Activated naive CD8-positive, alpha-beta T cell treated with anti-CD3 and anti-CD28 coated beads, Interleukin-2, amount 10 ng/mL, durations not matched to agents 7 days and 5 days (primary cell): ENCODE measurements at places on chromosomes 6 and 20. TPM values are rescaled to one million over a fixed set of nuclear protein-coding genes. Genes with fewer than 3 reads are reported as not detected.

DNA sequence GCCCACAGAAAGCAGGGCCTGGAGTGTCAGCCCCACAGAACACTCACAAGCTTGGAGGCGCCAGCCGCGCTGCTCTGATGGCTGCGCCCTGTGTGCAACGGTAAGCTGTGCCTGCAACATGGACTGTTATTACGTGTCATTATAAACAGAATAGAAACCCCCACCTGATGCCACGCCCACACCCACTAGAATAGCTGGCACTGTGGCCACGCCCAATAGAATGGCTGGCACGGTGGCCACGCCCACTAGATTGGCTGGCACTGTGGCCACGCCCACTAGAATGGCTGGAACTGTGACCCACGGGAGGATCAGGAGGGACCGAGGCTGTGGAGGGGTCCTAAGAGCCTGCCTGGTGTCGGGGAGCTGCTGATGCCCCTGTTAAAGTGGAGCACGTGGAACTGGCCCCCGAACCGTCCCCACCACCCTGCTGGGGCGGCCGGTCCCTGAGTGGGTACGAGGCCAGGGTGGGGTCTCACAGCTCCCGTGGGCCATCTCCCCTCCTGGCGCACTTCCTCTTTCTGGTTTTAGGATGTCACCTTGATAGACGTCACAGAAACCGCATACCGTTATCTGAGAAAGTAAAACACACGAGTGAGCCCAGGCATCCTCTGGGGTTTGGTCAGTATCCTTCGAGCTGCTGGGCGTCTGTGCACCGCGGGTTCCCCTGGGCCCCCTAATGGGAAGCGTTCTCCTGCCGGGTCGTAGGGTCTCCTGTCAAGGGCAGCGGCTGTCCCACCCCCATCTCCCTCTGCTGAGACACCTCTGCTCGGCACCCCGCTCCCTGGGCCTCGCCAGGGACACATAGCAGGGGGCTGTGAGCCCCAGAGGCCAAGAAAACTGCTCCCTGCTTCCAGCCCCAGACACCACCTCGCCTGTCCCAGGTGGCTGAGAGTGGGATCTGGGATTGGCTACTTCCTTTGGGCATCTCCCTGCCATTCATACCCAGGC, 25.4 kb downstream of the SLC17A9 start:
- peak overlapping the region; percentile 19 for H3K4me3 ChIP-seq
- H3K27ac ChIP-seq = peak overlapping the region; percentile 21
- H3K36me3 ChIP-seq = no peaks in the 10 kb centered on the region
- peak; percentile 53 for DNase-seq
- peaks cover 61% of the 10 kb centered on the region for H3K27me3 ChIP-seq
- peaks cover 28% of the 10 kb centered on the region for H3K4me1 ChIP-seq

DNA sequence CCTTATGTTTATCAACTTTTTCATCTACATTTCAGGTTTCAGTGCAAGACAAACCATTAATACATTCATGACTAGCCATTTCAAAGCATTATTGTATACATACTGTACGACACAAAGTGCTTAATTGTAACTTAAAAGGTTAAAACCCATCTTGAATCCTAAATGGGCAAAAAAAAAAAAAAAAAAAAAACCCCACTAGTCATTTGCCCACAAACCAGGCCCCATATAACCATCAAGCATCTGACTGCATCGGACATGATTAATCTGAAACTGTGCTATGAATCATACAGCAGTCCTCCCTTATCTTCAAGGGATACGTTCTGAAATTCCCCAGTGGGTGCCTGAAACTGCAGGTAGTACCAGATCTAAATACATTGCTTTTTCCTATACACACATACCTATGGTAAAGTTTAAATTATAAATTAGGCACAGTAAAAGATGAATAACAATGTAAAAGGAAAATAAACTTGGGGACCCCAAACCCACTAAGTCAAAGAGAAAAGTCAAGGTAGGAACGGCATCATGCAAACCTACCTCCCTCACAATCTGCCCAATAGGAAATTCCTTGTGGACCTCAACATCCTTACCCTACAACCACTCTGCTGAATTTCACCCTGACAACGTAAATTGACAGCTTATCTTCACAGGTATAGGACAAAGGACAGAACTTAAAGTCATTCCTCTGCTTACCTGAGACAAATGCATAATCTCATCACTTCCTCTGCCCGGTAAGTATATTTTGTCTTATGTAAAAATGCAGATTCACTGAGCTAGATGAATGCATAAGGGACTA, 14.3 kb downstream of the B4GALT5 start:
- H3K27ac ChIP-seq = no peak overlapping the region
- no peak overlapping the region for H3K4me3 ChIP-seq
- peaks cover 36% of the 10 kb centered on the region for H3K4me1 ChIP-seq

NPEPL1 gene
- total RNA-seq = 41.3 TPM

NMBR gene
- not detected for total RNA-seq

OR2H1 gene
- total RNA-seq = not detected

GRCh38 chr6:155765275-155766194, 309.9 kb upstream of the NOX3 start:
- no peak overlapping the region for H3K4me3 ChIP-seq
- DNase-seq = no peak
- no peaks in the 10 kb centered on the region for H3K4me1 ChIP-seq
- no peaks in the 10 kb centered on the region for H3K36me3 ChIP-seq
- no peak overlapping the region for H3K27ac ChIP-seq
- H3K27me3 ChIP-seq = no peaks in the 10 kb centered on the region

GRCh38 chr6:122726649-122727048, 52.9 kb upstream of the FABP7 start:
- H3K4me1 ChIP-seq = no peaks in the 10 kb centered on the region
- DNase-seq = no peak
- H3K36me3 ChIP-seq = no peaks in the 10 kb centered on the region
- H3K4me3 ChIP-seq = no peak overlapping the region

DNA sequence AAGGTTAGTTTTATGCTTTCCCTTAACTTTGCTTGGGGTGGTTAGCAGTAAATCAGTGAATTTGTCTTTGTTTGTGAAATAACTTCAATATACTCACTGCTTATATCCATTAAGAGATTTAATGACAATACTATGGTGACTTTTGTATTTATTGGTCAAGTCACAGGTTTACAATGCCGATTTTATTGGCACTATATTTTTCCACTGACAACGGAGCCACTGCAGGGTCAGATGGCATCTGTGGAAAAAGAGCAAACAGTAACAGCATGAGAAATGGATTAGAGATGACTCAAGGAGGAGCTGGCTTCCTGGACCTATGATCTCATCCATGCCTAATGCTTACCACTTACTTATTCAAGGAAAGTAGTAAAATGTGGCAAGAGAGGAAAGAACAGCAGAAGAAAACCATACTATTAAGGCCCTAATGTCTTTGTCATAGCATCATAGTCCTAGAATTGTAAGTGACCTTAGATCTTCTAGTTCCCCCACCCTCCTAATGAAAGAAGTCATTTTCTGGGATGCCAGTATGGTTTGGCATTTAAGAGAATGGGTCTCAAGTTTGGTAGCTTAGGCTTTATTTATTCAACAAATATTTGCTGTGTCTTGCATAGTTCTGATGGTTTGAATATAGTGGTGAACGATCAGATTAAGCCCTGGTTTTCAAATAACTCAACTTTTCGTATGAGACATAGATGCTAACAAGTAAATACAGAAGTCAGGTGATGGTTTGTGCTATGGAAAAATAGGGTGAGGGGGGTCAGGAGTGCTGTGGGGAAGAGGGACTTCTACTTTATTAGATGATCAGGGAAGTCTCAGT, 18.5 kb downstream of the RNF144B start:
- H3K4me1 ChIP-seq = peaks cover 5% of the 10 kb centered on the region
- DNase-seq = no peak
- H3K4me3 ChIP-seq = no peak overlapping the region
- no peaks in the 10 kb centered on the region for H3K27me3 ChIP-seq
- no peak overlapping the region for H3K27ac ChIP-seq
- peaks cover 5% of the 10 kb centered on the region for H3K36me3 ChIP-seq

GRCh38 chr6:107555449-107555848, 65.5 kb downstream of the SOBP start:
- peaks cover 3% of the 10 kb centered on the region for H3K4me1 ChIP-seq
- H3K27me3 ChIP-seq = peaks cover 3% of the 10 kb centered on the region
- no peak for DNase-seq
- H3K27ac ChIP-seq = no peak overlapping the region
- H3K4me3 ChIP-seq = no peak overlapping the region
- H3K36me3 ChIP-seq = peaks cover 1% of the 10 kb centered on the region

HLA-DQA2 gene
- total RNA-seq = 0.34 TPM

DNA sequence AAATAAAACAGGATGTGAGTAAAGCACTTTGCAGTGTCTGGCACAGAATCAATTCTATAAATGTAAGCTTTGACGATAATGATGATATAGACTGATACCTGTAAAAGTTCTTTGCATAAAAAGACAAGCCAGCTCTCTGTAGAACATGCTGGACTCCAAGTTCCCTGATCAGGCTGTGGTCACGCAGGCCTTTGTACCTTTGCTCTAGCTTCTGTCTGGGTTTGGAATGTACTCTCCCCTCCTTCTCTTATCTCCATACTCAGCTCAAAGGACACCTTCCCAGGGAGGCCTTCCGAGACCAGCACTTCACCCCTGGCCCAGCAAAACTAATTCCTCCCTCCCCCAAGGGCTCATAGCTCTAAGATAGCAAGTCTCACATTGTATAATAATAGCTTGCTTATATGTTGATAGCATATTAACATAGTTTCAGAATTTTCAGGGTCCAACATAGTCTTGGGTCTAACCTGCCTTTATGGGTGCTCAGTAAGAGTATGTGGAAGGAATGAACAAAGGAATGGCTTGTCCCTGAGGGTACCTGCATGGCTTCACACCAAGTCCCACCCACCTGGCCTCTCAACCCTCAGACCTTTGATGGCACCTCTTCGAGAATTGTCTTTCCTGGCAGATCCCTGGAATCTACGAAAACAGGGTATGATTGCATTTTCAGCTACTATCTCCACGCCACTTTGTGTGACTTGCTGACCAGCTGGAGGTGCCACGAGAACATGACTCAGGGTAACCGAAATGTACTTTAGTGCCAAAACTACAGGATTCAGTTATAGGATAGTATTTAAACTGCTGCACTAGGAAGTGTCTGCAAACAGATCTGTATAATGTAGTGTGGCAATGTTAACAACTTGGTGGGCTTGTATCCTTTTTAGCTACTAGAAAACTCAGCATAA, 41.7 kb upstream of the PIM1 start:
- DNase-seq = no peak
- no peak overlapping the region for H3K27ac ChIP-seq
- peaks cover 14% of the 10 kb centered on the region for H3K27me3 ChIP-seq
- H3K36me3 ChIP-seq = no peaks in the 10 kb centered on the region

GRCh38 chr6:119314885-119315272, 34.7 kb downstream of the MAN1A1 start:
- peak overlapping the region; percentile 92 for H3K27ac ChIP-seq
- H3K4me1 ChIP-seq = peaks cover 58% of the 10 kb centered on the region
- peaks cover 31% of the 10 kb centered on the region for H3K36me3 ChIP-seq
- no peaks in the 10 kb centered on the region for H3K27me3 ChIP-seq
- DNase-seq = no peak

DNA sequence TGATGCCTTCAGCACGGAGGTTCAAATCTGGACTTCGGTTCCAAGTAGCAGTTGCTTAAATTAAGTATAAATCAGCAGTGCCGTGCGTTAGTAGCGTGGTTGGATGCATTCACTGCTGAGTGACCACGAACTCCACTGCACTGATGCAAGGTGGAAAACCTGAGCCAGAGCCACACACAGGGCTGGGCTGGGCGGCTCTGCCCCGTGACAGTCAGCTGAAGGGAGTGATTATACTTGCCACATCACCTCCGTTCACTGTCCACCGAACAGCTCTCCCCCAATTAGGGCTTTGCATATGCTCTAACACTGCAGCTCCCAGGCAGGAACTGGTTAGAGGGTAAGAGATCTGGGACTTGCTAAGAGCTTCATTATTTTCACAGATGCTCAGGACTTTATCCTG, 22.2 kb downstream of the PPP1R3G start:
- no peaks in the 10 kb centered on the region for H3K4me1 ChIP-seq
- H3K27me3 ChIP-seq = no peaks in the 10 kb centered on the region
- DNase-seq = no peak
- H3K27ac ChIP-seq = no peak overlapping the region

DNA sequence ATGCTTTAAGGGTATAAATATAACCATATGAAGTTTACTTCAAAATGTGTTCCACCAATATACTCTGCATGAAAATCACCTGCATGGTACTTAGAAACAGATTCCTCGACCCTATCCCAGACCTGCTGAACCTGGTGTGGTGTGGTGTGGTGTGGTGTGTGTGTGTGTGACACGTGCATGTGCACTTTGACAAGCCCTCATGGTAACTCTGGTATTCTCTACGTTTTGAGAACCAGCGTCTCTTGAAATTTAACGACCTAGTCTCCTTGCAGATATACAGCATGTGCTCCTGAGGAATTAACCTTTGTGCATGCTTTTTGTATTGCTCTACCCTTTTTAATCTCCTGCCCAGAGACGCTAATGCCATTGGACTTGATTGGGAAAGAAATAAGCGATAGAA, 29.5 kb downstream of the GGTLC1 start:
- no peak overlapping the region for H3K27ac ChIP-seq
- peaks cover 2% of the 10 kb centered on the region for H3K36me3 ChIP-seq
- peaks cover 14% of the 10 kb centered on the region for H3K27me3 ChIP-seq
- no peak for DNase-seq
- H3K4me3 ChIP-seq = no peak overlapping the region

DNA sequence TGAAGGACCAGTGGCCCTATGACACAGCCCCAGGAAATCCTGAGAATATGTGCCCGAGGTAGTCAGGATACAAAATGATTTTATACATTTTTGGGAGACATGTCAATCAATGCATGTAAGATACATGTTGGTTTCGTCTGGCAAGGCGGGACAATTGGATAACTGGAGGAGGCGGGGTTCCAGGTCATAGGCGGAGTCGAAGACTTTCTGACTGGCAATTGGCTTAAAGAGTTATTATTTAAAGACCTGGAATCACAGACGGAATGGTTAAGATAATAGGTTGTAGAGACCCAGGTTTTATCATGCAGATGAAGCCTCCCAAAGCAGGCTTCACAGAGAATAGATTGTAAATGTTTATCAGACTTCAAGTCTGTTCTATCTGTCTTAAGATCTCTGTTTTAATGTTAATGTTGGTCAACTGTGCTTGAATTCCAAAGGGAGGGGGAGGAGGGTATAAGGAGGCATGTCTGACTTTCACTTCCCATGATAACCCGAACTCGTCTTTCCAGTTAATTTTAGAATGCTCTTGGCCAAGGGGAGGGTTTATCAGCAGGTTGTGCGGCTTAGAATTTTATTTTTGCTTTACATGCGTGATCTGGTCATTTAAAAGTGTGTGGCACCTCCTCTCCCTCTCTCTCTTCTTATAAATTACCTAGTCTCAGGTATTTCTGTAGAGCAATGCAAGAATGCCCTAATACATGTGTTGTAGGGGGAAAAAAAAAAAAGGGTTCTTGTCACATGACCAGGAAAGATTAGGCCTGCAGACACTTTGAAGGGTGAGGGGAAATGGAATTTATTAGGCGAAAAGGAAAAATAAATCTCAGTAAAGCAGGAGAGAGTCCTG, 230.7 kb downstream of the NFATC2 start:
- peaks cover 24% of the 10 kb centered on the region for H3K27me3 ChIP-seq
- no peak overlapping the region for H3K27ac ChIP-seq
- peaks cover 1% of the 10 kb centered on the region for H3K4me1 ChIP-seq
- no peak overlapping the region for H3K4me3 ChIP-seq
